ENCODE measurements at places on chromosomes 3 and 15.

DNA sequence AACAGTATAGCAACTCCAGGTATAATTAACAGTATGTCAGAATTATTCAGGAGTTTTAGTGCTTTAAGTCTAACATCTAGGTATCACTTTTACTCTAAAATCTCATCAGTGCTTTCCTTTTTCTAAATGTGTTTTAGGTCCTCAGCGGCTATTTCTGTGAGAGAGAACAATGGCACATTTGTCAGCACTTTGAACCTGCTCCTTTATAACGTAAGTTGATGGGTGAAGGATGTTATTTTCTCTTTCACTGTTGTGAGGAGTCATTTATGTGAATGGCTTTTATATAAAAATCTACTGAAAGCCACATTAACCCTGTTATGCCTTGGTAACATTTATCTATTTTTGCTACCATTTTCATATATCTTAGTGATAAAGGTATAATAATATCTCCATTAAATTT lies 22.8 kb downstream of the ZPLD1 start:
- DNase-seq = no peak

DNA sequence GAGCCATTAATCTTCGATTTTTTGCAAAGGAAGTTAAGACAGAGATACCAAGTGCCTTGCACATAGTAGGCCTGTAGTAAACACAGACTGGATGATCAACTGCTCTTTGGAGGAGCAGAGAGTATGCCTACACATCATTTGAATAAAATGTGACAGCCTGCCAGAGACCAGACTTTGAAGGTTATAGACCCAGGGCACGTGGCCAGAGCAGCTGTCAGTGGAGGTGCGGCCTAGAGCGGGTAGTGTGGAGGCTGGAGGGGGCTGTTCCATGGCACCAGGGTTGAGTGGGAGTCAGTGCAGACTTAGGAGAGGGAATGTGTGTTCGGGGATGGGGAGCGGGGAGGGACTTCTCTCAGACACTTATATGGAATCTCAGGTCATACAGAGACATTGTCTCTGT lies 80.8 kb downstream of the SMAD3 start:
- DNase-seq = peak; percentile 47

- DNase-seq = no peak
Observed at GRCh38 chr15:67548862-67549651, 6.6 kb downstream of the MAP2K5 start.

GRCh38 chr3:100269410-100270214 lies 8.8 kb downstream of the TBC1D23 start:
- DNase-seq = peak; percentile 20

GRCh38 chr3:194879991-194880939 lies 194.6 kb downstream of the FAM43A start:
- DNase-seq = no peak

- no peak for DNase-seq
Observed at GRCh38 chr3:126938520-126939337, 44.2 kb upstream of the PLXNA1 start.

GRCh38 chr3:52349131-52349530 lies 33.0 kb downstream of the DNAH1 start:
- DNase-seq = no peak

DNA sequence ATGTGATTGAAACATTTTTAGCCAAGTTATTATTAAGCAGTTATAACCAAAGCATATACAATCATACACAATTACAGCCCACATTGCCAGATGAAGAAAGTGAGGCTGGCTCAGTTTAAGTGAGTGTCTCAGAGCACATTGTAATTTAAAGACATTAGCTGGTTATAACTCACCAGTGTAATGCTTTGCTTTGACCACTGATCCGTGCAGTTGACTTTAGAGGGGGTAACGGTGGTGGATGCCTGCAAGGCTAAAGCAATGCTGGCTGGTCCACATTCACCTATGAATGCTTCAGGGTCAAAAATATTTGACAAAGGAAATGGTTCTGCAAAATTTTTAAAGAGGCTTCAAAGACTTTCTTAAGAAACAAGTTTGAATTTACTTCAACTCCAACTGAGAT lies 1.2 kb downstream of the C3orf85 start:
- DNase-seq = no peak

DNA sequence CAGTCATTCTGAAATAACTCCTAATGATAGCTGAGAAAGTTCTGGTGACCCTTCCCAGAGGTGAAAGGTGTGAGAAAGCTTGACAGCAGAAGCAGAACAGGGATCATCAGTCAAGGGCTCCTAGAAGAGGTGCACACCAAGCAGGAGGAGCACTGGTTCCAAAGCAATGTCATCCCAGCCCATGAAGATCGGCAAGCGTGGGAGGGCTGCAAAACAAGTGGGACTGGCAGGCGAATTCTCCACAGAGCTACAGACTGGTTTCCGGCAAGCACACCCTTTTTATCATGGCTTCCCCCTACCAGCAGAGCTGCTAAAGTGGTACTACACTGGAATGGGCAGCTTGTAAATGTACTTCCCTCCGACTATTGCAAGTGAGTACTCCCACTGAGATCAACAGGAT lies 62.3 kb upstream of the MYO5C start:
- no peak for DNase-seq

GRCh38 chr3:1252061-1252430 lies 159.2 kb downstream of the CNTN6 start:
- no peak for DNase-seq

DNA sequence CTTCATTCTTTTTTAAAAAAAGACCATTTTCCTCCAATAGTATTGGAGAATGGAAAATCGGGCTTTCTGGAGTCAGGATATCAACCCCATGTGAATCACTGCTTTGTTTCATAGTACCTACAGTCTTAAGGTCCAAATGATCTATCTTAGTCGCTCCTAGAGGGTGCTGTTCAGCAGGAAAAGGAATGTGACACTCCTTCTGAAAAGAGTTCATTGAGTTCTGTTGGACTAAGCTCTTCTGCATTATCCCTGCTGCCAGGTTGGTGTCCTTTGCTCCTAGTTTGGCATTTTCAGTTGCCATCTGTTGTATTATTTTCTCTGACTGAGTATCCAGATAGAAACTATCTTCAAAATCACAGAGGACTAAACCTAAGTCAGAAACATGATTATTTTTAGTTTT lies 57.2 kb downstream of the POLQ start:
- no peak for DNase-seq

- peak; percentile 27 for DNase-seq
Observed at GRCh38 chr3:180594631-180595558, 7.1 kb upstream of the TTC14 start.
